IMR-90 (cell line): ENCODE measurements at places on chromosomes 1 and 21.

- no peak for DNase-seq
Observed at GRCh38 chr21:28387220-28387619, 605.5 kb downstream of the LTN1 start.

GRCh38 chr1:101797722-101798121 is 199.0 kb downstream of the OLFM3 start:
- DNase-seq: no peak

DNA sequence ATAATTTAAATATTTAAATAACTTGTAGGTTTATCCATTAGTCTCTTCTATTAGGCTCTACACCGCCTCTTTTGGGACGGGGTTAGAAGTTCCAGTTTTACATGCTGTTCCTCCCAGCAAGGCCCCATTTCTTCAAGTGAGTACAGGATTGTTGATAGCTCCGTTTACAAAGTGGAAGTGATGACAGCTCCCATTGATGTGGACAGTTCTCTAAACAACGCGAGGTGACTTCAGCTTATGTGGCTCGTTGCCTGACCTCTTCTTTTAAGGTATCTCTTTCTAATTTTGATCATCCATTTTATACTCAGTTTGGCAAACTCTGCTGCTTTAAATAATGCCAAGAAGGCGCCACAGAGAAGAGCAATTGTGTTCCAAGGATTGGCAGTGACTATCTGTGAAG is 49.7 kb downstream of the PACC1 start:
- peak; percentile 16 for DNase-seq

DNA sequence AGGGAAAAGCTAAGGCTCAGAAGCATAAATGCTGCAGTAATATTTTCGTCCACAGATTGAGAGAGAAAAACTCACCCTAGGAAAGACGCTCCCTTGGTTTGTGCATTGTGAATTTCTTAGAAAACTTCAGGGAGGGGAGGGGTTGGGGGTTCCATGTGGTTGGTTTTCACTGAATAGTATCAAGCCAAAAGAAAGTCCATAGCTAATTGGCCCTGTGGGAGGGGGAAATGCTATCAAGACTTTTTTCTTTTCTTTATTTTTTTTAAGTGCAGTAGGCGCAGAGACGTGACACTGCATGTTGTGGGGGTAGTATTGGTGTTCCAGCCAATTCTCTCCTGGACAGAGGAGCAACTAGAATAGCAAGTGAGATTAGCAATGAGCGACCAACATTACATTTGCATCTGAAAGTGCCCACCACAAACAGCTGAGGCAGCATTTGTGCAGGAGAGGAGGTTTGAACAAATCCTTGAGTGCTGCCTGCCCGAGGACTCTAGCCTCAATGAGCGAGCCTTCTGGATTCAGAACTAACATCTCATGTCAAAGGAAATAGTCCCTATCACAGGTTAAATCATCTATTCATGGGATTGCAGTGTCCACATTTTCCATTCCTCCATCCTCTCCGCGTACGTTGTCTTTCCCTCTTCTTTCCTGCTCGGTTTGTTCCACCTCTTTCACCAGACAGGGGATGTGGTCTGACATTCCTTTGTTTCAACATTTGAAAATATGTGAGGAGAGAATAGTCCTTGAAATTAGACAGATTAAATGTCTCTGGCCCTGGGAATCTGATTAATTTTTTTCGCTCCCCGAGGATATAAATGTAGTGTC is 118.0 kb upstream of the MARK1 start:
- DNase-seq: no peak

DNA sequence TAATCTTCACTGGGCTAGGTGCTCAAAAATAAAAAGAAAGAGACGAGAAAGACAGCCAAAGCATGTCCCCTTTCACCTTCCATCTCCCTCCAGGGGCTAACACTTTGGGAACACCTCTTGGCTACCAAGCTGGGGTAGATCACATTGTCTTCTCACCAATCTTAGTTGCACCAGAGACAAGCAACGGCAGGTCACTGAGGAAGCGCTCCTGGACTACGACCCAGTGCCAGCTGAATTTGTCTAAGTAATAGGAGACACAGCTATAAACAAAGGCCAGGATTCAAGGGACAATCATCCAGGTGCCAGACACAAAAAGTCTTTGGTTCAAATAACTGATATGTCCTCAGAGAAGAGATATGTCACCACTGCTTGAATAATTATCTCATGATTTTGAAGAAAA is 100.4 kb downstream of the SLC45A1 start:
- DNase-seq: no peak

DNA sequence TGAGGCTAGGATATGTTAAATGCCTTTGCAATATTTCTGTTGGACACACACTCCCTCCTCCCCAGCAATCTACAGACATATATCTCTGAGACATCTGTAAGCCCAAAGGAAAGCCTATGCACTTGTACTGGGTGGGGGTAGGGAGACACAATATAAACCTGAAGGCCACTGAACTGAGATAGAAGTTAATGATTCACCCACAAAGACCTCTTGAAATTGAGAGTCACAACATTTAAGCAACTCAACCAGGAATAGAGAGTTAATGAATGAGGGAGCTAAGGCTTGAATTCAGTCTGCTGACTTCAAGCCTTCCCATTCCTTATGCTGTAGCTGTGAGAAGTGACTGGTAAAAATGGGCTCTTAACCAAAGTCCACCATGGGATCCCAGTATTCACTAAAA is 5.0 kb downstream of the OR10J1 start:
- DNase-seq: no peak

GRCh38 chr1:230260831-230261230 is 165.3 kb downstream of the PGBD5 start:
- no peak for DNase-seq

GRCh38 chr1:109776206-109776835 is 12.6 kb upstream of the EPS8L3 start:
- DNase-seq: no peak

GRCh38 chr1:153849487-153850185 is 73.1 kb downstream of the GATAD2B start:
- DNase-seq: no peak

DNA sequence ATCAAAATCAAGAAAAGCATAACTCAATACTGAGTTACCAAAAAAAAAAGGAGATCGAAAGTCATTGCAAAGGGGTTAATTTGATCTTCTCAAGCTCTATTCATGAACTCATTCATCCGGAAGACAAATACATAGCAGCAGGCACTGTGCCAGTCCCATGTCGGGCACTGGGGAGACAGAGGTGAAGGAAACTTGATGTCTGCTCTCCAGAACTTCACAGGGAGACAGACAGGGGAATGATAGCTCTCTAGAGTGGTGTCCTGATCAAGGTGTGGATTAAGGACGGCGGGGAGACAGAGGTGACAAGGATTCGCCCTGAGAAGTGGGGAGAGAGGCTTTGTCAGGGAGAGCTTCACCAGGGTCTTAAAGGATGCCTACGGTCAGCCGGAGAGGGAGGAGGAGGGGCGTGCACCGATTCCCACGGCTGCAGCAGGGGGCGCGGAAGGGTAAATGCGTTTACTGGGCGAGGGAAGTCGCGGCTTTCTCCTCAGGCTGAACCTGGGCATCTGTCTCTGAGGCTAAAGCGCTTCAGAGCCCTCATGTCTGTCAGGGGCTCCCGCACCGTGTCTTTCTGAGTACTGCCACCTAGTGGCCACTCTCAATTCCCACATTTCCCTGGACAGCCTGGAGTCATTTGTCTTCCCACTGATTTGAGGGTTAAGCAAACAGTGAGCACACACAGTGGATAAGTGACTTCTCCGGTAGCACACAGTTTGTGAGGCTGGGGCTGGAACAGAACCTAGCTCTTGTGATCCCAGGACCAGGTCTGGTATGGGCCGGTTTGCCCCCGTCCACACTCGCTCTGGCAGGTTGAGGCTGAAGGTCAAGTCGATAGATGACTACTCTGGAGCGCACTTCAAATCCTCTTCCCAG is 152.8 kb downstream of the TENT5C start:
- peak; percentile 83 for DNase-seq

DNA sequence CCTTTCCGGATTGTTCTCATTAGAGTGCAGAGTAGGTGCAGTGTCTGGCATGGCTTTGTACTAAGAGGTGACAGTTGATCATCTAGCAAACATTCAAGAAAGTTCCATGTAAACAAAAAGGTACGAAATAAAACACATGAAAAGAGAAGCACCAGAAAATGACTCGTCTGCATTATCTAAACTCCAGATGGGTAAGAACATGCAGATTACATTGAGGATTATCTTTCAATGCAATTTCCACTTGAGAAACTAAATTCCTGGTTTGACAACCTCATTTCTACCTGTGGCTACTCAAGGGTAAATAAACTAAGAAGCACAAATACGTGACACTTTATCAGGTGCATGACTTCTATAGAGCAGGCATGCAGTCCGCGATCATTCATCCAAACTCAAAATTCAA is 17.6 kb downstream of the SLC30A10 start:
- no peak for DNase-seq

DNA sequence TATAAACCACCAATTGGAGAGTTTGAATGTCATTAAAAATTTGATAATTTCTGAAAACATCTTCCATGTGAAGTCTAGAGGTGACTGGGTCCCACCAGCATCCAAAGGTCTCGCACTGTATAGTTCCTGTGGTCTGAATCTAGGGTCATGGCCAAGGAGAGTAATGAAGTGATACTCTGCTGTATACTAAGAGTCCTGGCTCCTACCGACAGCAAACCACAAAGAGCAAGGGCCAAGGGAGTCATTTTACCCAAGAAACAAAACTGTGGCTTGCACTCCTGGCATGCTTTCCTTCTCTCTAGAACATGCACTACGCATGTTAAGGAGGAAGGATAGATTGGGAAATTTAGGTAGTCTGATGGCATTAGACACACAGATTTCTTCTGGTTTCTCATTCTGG is 115.6 kb downstream of the BRINP2 start:
- peak; percentile 53 for DNase-seq

- DNase-seq: no peak
Observed at GRCh38 chr1:117577191-117577885, 28.5 kb upstream of the TENT5C start.

GRCh38 chr1:47627471-47628370 is 189.9 kb downstream of the FOXD2 start:
- no peak for DNase-seq
